Breast epithelium (tissue), 4 donors: ENCODE measurements at places on chromosomes 4 and X.

GRCh38 chr4:186782302-186782701 lies 58.6 kb upstream of the FAT1 start:
- DNase-seq = no peak

DNA sequence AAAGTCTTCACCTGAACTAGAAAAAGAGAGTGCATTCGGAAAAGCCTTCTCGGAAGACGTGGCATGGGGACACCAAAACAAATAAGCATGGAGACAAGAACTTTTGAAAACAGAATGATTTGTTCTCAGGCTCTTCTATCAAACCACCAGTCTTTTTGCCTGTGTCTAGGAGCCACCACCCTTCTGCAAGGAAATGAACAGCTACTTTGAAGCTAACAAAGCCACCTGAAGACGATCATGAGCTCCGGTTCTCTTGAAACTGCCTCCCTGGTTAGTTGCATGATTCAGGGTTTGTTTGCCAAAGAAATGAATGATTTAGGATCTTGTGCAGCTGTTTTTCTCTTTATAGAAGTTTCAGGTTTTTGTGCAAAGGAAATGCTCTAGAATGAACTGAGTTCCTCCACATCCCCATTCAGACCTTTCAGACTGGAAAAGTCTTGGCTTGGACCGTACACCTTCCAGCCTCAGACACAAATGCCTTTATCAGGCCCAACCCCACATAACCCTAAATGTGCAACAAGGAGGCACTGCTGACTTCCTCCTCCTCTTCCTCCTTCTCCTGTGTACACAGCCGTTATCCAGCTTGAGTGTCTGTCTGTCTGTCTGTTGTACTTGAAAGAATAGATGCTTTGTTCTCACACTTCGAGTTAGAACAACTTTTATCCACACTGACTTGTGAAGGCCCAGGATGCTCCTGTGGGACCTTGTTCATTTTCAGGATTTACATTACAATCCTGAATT lies 334.8 kb upstream of the KLF3 start:
- DNase-seq = no peak

GRCh38 chrX:136708348-136708747 lies 60.4 kb downstream of the CD40LG start:
- no peak for DNase-seq

DNA sequence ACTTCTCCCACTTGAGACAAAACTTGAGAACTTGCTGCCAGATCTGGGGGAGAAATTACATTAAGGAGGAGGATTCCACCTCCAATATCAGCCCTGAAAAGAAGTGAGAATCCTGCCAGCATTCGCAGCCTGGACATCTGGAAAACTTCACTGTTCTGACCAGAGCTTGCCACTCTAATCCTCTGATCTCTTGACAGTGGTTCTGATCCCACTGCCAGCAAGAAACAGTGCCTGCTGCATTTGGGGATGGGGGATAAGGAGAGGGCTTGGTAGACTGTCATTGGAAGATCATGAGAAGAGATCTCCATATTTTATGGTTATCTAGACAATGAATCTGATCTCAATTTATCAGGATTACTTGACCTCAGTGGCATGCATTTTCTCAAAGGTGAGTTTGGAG lies 49.8 kb upstream of the TMEM33 start:
- no peak for DNase-seq

DNA sequence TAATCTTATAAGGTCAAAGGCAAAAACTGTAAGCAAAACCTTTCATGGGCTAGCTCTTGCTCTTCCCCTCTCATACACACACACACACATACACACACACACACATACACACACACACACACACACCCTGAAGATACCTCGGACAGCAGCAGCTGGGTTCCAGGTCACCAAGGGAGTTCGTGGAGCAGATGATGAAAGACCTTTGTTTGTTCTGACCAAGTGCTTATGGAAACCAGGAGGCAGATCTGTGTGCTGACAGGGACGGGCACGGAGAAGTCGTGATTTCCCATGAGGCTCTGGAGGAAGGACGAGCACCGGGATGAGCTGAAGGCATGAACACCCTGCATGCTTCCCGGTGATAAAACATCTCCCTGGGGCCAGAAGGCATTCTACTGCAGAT lies 35.4 kb upstream of the CRMP1 start:
- no peak for DNase-seq

- no peak for DNase-seq
Observed at GRCh38 chr4:183360161-183360919, 38.1 kb upstream of the CLDN24 start.

- DNase-seq = no peak
Observed at GRCh38 chr4:160175064-160175643, 1072.3 kb downstream of the RAPGEF2 start.

DNA sequence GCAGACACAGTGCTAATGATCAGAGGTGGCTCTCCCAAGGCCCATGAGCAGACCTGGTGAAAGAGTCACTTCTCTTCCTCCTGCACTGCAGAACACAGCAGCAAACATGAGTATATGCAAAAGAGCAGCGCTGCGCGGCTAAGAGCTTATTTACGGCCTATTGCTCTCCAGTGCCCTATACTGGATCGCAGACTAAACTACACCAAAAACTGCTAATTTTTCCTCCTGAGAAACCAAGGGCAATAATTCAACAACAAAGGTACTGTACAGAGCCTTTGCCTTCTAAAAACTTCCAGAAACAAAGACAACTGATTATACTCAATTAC lies 702.5 kb downstream of the ARAP2 start:
- no peak for DNase-seq

DNA sequence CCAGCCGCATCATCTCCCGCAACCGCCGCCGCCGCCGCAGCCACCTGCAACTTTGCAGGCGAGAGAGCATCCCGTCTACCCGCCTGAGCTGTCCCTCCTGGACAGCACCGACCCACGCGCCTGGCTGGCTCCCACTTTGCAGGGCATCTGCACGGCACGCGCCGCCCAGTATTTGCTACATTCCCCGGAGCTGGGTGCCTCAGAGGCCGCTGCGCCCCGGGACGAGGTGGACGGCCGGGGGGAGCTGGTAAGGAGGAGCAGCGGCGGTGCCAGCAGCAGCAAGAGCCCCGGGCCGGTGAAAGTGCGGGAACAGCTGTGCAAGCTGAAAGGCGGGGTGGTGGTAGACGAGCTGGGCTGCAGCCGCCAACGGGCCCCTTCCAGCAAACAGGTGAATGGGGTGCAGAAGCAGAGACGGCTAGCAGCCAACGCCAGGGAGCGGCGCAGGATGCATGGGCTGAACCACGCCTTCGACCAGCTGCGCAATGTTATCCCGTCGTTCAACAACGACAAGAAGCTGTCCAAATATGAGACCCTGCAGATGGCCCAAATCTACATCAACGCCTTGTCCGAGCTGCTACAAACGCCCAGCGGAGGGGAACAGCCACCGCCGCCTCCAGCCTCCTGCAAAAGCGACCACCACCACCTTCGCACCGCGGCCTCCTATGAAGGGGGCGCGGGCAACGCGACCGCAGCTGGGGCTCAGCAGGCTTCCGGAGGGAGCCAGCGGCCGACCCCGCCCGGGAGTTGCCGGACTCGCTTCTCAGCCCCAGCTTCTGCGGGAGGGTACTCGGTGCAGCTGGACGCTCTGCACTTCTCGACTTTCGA lies 654 bp downstream of the ATOH1 start:
- DNase-seq = no peak

- DNase-seq = no peak
Observed at GRCh38 chr4:179465131-179465797, 2023.0 kb upstream of the AGA start.

GRCh38 chr4:185394568-185395237 lies 1.0 kb downstream of the LRP2BP start:
- DNase-seq = no peak

DNA sequence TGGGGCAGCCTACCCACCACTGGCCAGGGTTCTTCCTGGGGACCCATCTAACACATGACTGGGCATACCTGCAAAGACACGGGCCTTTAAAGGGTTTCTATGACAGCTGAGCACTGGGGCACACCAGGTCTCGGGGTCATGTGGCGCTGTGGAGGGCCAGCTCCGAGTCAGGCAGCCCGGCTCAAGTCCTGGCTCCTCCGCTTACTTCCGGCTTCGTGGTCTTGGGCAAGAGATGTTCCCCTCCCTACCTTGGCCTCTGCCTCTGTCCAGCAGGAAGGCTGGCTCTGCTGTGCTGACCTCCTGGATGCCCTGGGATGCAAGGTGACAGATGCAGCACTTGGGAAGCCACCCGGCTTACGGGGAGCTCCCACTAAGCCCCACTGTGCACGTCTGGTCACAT lies 37.6 kb downstream of the HTRA3 start:
- no peak for DNase-seq

DNA sequence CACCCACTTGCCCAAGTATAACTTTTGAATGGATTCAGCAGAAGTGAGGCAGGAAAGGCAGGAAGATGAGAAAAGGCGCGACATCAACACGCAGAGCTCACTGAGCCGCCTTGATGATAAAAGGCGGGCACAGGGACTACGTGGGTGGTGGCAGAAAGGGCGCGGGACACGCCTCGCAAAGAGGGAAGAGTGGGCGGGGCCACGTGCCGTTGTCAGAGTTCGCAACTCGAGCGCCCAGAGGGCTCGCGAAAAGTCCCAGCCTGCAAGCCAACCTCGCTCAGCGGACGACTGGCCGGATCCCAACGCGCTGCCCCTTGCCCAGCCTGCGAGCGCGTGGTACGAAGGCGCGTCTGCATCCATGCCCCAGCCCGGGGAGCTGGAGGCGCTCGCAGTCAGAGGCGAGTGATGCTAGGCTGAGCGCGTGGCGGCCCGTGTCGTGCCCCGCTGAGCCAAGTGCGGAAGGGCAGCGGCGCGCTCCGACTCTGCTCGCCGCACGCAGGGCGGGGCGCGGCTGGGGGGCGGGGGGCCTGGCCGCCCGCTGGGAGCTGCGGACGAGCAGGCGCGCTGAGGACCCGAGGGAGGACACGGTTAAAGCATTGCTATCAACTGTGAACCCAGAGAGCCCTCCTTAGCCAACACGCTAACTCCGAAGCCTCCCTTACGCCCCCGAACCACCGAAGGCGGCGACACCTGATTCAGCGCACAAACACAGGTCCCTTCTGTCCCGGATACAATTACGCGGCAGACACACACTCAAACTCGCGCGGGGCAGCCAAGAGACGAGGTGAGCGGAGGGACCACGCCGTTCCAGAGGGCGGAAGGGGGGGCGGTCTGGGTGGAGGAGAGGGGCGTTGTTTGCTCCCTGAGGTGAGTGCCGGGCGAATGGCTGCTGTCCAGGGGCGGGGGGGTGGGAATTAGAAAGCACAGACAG lies at the start of gene UGT8:
TSS of gene UGT8 (plus strand) at position 617 of the 931 bp plus-strand sequence. CDS start 24,074 bp downstream, outside the sequence.
- no peak for DNase-seq

- DNase-seq = no peak
Observed at GRCh38 chrX:104486691-104487090, 79.3 kb upstream of the IL1RAPL2 start.

DNA sequence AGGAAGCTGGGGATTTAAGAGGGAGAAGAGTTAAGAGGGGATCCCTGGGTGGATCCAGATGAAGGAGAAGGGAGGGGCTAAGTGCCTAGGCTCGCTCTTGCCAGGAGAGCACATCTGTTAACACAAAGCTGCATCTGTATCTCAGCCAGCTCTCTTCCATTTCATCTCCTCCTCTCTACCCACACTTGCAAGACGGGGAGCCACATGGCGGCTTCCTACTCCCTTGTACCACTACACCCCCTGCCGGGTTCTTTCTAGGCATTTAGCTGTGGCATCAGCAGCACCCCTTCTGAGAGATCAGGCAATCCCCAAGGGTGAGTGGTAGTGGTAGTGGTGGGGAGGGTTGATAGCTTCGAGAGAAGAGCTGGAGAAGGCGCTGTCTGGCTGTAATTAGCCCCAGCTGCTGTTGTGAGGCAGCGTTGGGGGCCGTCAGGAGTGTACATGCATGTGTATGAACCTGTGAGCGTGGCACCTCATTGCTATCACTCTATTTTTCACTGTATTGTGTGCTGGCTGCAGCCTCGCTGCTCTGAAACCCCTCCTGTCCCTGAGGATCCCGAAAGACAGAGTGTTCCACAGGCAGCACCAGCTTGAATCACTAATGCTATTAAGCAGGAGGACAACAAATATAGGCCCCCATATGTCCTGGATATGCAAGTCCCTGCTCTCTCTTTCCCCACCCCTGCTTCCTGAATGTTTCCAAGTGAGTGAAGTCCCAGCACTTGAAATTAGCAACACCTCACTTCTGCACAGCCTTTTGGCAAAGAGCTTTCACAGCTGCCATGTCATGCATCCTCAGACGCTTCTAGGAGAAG lies 73.7 kb downstream of the RTL9 start:
- no peak for DNase-seq

DNA sequence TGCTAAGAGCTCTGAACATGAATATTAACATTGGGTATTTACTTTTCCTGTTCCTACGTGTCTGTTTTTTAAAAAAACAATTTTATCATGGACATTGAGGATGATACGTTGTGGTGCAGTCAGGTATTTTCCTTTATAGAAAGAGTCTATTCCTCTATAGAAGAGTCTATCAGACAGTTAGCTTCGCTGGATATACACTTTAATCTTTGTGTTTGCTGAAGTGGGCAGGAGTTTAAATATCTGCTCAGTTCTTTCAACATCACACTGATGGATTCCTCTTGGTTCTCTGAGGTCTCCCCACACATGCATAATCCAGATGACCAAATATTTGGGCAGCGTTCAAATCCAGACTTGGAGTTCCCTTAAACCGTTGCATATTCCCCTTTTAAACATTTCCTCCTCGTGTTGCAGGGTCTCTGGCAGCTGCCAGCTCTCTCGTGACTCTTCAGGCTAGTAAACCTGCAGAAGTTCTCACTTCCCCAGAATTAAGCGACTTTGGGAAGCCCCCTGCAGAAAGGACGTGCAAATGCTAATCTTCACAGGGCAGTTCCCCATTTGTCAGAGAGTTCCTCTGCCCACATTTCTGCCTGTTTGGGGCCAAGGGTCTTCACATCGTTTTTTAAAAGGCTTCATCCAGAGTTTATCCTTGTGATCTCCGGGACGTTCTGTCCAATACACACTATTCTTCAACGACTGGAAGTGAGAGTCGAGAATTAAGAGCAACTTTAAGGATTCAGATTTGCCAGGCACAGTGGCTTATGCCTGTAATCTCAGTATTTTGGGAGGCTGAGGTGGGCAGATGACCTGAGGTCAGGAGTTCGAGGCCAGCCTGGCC lies 20.5 kb upstream of the DHRSX start:
- DNase-seq = no peak

DNA sequence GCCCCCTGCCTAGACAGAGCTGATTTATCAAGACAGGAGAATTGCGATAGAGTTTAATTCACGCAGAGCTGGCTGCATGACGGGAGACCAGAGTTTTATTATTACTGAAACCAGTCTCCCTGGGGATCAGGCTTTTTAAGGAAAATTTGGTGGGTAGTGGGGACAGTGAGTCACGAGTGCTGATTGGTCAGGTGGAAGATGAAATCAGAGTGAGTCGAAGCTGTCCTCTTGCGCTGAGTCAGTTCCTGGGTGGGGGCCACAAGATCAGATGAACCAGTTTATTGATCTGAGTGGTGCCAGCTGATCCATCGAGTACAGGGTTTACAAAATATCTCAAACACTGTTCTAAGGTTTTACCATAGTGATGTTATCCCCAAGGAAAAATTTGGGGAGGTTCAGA lies 36.6 kb downstream of the MYOZ2 start:
- DNase-seq = no peak

DNA sequence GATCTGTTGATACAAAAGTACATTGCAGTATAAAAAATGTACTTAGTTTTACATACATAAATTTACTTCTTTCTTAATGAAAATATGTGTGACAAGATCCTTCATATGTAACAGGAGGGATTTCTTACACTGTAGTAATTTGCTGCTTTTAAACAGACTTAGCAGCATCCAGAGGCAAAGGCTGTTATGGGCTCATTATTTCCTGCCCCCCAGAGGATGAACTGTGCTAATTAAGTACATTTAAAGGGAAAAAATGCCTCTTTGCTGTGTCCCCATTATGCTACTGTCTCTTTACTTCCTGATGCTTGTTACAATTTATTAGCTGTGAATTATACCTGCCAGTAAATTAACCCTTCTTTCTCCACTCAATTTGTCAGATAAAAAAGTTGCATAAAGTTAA lies 47.1 kb downstream of the NDST3 start:
- no peak for DNase-seq
